HT1080 (cell line): ENCODE measurements at places on chromosomes 3 and 15. TPM values are rescaled to one million over a fixed set of nuclear protein-coding genes. Genes with fewer than 3 reads are reported as not detected.

DNA sequence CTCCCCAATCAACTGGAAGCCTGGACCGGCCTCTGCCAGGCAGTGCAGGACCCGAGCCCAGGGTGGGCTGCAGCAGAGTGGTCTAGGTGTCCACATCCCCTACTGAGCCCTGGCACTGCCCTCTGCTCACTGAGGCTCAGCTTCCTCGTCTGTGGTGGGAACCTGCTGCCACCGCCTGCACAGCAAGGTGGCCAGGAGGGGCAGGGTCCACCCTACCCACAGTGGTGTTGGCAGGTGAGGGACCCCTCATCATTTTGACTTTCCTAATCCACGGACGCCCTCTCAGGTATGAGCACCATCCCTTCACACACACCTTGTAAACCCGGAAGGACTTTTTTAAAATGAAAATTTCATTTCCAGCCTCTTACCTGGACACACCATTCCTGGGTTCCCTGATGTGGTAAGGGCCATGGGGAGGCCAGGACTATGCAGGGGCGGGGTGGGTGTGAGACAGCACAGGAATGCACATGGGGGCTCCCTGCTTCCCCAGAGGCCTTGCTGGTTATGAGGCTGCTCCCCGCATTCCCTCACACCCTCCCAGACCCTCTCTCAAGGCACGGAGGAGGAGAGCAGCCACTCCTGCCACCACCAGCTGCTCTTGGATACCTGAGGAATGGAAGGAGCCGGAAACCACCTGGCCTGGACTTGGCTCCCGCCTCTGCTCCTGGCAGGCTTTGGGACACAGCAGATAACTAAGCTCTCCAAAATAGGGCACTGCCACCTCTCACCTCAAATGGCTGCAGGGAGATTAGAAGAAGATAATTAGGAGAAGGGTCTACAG, 185.9 kb upstream of the TPM1 start:
- no peak for DNase-seq

DNA sequence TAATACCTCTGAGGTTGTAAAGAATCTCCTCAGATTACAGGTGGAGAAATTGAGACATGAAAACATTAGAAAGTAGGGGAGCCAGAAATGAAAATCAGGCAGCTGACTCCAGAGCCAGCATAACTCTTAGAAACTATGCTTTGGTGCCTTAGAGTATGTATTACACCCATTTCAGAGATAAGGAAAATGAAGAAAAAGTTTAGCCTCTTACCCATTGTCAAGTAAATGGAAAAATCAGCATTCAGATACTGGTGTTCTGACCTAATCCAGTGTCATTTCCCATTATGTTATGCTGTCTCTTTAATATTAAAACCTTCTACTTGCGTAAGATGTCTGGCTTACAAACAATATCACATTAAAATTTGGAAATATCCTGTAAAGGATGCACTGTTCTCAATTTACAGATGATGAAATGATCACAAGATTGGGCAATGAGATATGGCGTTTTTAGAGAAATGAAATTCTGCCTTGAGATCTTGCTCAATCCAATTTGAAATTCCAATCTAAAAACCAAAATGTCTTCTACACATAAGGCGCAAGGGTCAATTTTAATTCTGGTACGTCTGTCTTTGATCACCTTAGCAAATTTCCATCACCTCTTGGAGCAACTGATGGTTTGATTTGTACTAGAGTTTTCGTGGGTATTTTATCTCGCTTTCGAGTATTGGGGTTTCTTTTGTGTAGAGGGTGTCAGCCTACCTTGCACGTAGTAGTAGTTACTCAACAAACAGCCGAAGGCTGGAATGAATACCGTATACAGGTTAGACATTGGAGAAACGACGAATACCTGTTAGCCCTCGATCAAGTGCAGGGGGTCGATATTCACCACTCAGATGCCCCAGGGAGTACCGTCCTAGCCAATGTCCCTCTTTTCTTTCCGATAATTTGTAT, 902 bp upstream of the ZCWPW2 start:
- DNase-seq, result no peak

DNA sequence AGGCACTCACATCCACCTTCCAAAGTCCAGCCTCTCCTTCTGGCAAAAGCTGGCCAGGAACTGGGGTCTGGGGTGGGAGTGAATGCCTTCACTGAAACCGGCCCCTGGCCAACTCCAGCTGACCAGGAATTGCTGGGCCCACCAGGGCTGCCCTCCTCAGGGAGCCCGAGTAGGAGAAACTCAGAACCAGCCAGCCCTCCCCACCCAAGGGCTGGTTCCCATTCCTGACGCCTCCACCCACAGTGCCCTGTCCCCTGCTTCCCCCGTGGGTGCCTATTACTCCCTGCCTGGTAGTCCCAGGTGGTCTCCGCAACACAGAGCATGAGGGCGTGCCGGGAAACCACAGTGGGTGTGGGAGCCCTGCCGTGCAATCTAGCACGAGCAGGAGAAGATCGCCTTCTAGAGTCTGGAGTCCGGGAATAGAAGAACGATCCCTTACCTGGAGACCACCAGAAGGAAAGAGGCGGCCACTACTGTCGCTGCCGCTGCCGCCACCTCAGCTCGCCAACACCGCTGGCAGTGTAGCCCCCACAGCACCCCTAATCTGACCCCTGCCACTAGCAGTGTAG, 178.8 kb downstream of the POTEB3 start:
- no peak for DNase-seq

CEMIP gene
- 1.7 and 2.3 TPM in 2 replicates for total RNA-seq

DNA sequence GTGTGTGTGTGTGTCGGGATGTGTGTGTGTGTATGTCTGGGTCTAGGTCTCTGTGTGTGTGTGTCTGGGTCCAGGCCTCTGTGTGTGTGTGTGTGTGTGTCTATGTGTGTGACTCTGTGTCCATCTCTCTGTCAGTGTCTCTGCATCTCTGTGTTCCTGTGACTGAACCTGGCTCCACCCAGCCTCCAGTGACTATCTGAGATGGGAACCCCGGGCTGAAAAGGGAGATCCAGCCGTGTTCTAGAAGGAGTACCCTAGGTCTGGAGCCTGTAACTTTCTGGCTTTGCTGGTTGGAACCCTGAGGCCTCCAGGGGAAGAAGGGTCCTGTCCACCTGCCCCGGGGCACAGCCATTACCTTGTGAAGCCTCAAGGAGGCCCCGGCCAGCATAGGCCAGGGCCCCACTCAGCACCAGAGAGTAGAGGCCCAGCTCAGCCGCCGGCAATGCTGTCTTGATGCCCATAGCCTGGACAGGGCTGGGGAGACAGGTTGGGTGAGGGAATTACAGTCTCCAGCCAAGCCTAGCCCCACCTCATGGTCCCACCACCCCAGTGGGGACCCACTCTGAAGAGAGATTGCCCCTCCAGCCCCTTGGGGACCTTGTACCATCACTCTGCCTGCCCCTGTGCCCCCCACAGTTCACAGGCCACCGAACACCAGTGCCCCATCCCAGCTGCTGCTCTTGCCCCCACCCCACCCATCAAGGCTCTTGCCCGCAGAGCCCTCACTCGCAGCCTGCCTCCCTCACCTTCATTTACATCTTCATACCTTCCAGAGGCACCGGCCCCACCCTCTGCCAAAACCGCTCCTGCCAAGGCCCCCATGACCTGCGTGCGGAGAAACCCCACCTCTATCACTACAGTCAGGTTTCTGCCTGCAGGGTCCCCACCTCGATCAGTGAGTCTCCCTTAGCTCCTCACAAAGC, 2.0 kb downstream of the HHATL start:
- no peak for DNase-seq

MORC1 gene
- 0.11 TPM in 1 of 2 replicates, not detected in the other for total RNA-seq
